ENCODE measurements at places on chromosomes 12 and 14.

DNA sequence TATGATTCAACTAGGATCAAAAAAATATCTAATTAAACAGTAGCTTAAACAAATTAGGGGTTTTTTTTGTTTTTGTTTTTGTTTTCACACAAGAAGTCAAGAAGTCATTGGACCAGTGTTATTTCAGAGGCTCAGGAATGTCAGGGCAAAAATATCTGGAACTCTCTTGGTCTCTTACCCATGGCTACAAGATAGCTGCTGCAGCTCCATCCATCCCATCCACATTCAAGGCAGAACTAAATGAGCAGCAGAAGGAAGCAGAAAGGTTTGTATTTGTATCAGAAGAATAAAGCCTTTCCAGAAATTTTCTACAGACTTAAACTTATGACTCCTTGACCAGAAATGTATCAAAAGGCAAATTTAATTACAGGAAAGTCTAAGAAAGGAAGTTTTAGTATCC lies 33.8 kb upstream of the BCL2L14 start:
- no peak for DNase-seq

- no peak for DNase-seq
Observed at GRCh38 chr12:48739618-48740269, 23.2 kb upstream of the CCNT1 start.

GRCh38 chr12:10235761-10236631 lies 23.3 kb downstream of the GABARAPL1 start:
- DNase-seq: peak; percentile 15

DNA sequence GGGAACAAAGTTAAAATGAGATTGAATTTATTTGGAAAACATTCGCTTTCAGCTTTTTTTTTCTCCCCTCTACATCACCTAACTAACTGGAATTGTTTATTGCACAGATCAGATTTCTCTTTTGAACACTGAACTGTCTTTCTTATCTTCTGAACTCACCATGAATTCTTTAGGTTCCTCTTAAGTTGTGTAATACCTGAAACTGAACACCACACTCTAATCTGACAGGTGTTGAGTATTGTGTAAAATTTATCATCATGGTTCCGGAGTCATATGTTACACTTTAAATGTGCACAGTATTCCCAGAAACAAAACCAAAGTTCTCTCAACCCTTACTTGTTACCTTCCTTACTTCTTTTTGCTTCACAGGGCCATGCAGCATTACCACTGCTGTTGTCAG lies 66.8 kb downstream of the TGFB3 start:
- no peak for DNase-seq

DNA sequence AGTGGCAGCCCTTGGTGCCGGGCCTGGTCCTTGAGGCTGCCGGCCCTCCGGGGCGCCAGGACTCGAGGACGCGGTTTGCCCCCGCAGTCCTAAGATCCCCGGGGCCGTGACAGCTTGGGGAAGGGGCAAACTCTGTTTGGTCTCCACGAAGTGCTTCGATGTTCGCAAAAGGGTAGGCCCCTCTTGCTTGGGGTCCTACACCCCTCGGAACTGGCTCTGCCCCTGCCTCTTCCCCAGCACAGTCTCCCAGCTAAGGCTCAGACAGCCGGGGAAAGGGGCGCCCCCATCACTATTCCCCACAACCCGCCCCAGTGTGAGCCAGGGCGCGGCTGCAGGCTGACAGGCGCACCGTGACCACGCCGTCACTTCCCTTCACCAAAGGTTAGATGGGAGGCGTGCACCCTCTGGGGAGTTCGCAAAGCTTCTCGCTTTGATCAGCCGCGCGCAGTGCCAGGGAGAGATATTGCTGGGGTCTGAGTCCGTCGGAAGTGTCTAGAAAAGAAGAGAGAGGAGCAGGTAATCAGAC lies 7.2 kb upstream of the OTX2 start:
- DNase-seq: no peak

GRCh38 chr14:20971705-20972021 lies 16.4 kb downstream of the RNASE2 start:
- no peak for DNase-seq

DNA sequence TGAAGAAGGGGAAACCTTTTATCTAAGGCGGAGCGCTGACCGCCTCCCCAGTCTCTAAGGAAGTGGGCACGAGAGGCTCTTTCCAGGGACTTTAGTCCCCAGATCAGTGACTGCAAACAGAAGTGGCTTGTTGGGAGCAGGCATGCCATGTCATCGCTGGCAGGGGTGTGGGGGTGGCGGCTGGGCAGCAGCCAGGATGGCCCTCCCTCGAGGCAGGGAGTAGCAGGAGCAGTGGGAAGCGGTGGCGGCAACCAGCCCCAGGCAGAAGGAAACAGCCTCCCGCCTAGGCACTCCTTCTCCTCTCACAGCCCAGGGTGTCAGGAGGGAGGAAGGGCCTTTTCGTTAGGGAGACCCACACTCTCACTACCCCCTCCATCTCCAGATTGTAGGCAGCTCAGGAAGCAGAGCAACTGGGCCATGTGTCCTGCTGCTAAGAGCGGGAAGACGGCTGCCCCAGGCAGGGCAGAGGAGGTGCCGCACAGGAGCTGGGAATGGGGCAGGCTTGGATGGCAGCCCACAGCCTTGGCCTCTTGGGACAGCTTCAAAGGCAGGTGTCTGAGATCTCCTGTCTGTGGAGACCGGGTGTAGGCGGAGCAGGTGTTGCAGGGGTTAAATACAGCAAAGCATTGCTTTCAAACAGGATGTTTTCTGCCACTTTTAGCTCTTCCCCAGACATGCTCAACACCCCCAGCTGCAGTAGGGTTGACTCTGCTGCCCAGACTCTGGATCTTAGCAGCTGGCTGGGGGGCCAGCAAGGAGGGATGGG lies 21.8 kb downstream of the VDR start:
- peak; percentile 68 for DNase-seq
